Large intestine (tissue), 12 donors: ENCODE measurements at places on chromosomes 3 and 15. TPM values are rescaled to one million over a fixed set of nuclear protein-coding genes. Genes with fewer than 3 reads are reported as not detected.

DNA sequence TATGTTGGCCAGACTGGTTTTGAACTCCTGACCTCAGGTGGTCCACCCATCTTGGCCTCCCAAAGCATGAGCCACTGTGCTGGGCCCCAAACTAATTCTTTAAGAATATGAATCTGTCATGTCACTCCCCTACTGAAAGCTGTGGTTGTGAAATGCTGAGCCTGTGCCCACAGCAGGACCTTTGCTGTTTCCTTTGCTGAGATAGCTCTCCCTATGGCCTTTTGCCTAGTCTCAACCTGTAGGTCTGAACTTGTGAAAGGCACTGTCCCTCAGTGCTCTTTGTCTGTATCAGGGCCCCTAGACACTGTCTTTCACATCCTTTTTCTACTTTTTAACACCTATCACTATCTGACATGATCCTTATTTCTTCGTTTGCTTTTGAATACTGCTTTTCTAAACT is 62.7 kb upstream of the CCR4 start:
- H3K4me1 ChIP-seq, result peaks cover 14% of the 10 kb centered on the region
- no peaks in the 10 kb centered on the region for H3K27me3 ChIP-seq
- DNase-seq, result peak; percentile 34
- no peak overlapping the region for H3K27ac ChIP-seq
- H3K36me3 ChIP-seq, result peaks cover 21% of the 10 kb centered on the region
- no peak overlapping the region for H3K4me3 ChIP-seq

DNA sequence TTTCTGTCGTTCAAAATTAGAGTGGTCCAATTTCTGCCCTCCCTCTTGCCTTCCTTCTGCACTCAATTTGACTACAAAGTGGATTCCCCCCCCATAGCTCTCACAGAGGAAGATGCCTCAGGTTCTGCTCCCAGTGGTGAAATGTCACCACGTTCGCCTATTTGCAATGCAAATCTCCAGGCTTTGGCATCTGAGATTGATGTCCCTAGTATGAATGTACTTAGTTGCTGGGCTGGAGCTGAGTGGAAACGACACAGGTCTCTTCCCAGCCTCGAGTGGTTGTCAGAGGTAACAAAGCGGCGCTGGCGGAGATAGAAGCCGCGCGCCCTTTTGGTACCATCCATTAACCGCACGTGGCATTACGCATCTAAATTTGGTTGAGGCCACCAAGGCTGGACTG is 860.1 kb downstream of the MCTP2 start:
- H3K4me1 ChIP-seq, result no peaks in the 10 kb centered on the region
- H3K36me3 ChIP-seq, result no peaks in the 10 kb centered on the region
- H3K4me3 ChIP-seq, result no peak overlapping the region
- no peaks in the 10 kb centered on the region for H3K27me3 ChIP-seq

DNA sequence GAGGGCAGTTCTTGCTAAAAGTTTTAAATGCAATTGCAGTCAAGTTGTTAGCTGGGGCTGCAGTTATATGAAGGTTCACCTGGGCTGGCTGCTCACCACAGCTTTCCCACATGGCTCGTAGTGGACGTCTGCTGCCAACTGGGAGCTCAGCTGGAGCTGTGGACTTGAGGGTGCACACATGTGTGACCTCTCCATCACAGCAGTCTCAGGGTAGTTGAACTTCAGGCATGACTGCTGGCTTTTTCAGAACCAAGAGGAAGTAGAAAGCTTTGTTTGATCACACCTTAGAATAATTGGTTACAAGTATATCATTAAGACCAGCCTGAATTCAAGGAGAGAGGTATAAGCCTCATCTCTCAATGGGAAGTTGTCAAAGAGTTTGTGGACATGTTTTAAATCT is 74.1 kb downstream of the CHL1 start:
- H3K36me3 ChIP-seq, result no peaks in the 10 kb centered on the region
- DNase-seq, result no peak
- H3K4me1 ChIP-seq, result no peaks in the 10 kb centered on the region
- no peak overlapping the region for H3K4me3 ChIP-seq
- H3K27me3 ChIP-seq, result no peaks in the 10 kb centered on the region
- no peak overlapping the region for H3K27ac ChIP-seq

- no peaks in the 10 kb centered on the region for H3K36me3 ChIP-seq
- H3K27ac ChIP-seq, result no peak overlapping the region
- H3K4me3 ChIP-seq, result peak overlapping the region; percentile 25
These were observed 34.8 kb downstream of the COMMD2 start for GRCh38 chr3:149717391-149718056.

GRCh38 chr3:65401359-65402305 is 637.1 kb downstream of the MAGI1 start:
- no peak for DNase-seq
- H3K27ac ChIP-seq, result no peak overlapping the region
- no peaks in the 10 kb centered on the region for H3K27me3 ChIP-seq

TMEM40 gene
- 0.10 TPM for polyA plus RNA-seq

DNA sequence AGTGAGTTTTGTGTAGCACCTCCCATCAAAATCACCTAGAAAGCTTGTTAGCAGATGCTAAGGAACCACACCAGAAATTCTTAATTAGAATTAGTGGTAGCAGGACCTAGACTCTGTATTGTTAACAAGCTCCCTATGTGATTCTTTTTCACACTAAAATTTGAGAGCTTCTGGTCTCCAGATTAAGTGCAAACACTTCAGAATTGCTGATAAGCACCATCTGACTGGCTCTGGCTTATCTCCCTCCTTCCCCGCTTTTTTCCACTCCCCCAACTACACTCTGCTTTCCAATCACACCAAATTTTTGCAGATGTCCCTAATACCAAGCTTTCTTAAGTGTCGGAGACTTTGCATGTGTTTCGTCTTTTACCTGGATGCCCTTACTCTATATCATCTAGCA is 410.1 kb upstream of the DPH6 start:
- no peaks in the 10 kb centered on the region for H3K36me3 ChIP-seq
- no peak overlapping the region for H3K27ac ChIP-seq
- H3K4me3 ChIP-seq, result no peak overlapping the region
- H3K27me3 ChIP-seq, result no peaks in the 10 kb centered on the region
- no peaks in the 10 kb centered on the region for H3K4me1 ChIP-seq
- no peak for DNase-seq

DNA sequence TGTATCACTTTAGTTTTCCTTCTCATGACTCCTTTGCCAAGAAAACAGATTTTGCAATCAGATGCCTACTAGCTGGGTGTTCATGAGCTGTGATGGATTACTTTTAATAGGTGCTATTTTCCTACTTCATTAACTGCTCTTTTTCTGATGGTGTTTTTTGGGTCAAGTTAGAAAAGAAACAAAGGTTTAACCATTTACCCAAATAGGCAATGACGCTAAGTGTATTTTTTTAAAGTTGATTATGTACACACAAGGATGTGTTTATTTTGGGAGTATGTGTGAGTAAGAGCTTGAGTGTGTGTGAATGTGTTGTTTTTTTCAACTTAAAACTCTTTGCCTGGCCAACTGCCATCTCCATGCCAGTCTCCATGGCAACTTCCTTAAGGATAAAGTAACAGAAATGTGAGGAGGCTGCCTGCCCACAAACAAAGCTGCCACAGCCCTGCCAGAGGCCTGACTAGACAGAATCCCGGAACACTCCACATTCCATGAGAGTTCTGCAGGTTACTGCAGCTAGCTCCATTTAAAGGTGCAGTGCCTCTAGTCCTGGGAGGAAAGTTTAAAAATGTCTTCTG is 215.6 kb upstream of the RBMS3 start:
- no peaks in the 10 kb centered on the region for H3K27me3 ChIP-seq
- DNase-seq, result peak; percentile 50
- H3K36me3 ChIP-seq, result no peaks in the 10 kb centered on the region
- no peaks in the 10 kb centered on the region for H3K4me1 ChIP-seq

UBA7 gene
- 60.4 TPM for polyA plus RNA-seq

- peak overlapping the region; percentile 69 for H3K4me3 ChIP-seq
- no peaks in the 10 kb centered on the region for H3K4me1 ChIP-seq
- peak overlapping the region; percentile 88 for H3K27ac ChIP-seq
- no peaks in the 10 kb centered on the region for H3K27me3 ChIP-seq
- no peaks in the 10 kb centered on the region for H3K36me3 ChIP-seq
These were observed 579 bp upstream of the UBE3A start for GRCh38 chr15:25439369-25439836.

ANKRD63 gene
- polyA plus RNA-seq, result 0.16 TPM

SLC41A3 gene
- 32.8 TPM for polyA plus RNA-seq

SCG5 gene
- 22.2 TPM for polyA plus RNA-seq

DNA sequence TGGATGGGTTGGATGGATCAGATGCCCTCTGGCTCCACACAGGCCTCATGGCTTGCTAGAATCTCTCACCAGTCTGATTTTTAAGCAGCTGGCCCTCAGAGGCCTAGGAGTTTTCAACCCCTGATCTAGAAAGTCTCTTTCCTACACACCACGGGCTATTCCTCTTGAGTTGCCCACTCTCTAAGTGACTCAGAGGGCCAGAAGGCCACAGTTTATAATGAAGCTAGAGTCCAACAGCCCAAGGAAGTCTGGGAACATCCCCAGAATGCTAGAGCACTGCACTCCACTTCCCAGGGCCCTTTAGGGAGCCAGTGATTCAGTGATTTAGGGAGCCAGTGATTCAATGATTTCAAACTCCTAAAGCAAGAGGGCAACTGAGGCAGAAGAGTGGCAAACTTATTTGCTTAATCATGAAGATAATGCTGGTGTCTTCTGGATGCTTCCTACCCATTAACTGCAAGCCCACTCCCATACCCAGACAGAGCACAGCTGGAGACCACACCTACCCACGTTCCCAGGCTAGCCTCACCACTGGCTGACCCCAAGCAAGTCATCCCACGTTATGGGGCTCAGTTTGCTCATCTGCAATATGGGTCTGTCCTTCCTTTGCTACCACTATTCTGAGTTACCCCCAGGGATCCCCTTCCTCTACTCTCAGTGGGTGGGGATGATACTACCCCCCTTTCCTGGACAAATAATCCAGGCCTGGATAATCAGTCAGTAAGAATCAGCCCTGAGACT is 36.7 kb downstream of the ABTB1 start:
- DNase-seq, result no peak
- no peak overlapping the region for H3K4me3 ChIP-seq
- peaks cover 5% of the 10 kb centered on the region for H3K36me3 ChIP-seq
- H3K4me1 ChIP-seq, result peaks cover 4% of the 10 kb centered on the region

C2CD4A gene
- polyA plus RNA-seq, result 3.6 TPM

DNA sequence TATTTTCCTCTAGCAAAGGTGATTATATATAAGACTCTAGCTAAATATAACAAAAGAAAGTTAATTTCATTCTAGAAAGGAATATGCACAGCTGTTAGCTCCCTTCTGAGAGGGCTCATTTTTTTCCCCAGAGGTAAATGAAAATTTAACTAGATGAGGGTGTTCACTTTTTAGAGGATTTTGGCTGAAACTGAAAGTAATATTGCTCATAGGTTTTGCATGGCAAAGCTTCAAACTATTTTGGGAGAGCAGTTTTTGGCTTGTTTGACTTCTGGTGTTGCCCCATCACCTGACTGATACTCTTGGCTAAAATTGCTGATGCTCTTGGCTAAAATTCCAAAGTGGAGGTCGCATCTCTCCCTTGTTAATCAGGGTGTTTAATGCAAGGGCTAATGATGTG is 311.9 kb downstream of the EDEM1 start:
- H3K4me1 ChIP-seq, result no peaks in the 10 kb centered on the region
- H3K4me3 ChIP-seq, result no peak overlapping the region
- H3K36me3 ChIP-seq, result no peaks in the 10 kb centered on the region
- H3K27ac ChIP-seq, result no peak overlapping the region

KBTBD13 gene
- 0.04 TPM for polyA plus RNA-seq

GRCh38 chr15:74389241-74390048 is 22.0 kb upstream of the CYP11A1 start:
- peak; percentile 60 for DNase-seq
- H3K27ac ChIP-seq, result peak overlapping the region; percentile 12
- H3K4me3 ChIP-seq, result no peak overlapping the region
- H3K4me1 ChIP-seq, result peaks cover 23% of the 10 kb centered on the region
- H3K36me3 ChIP-seq, result no peaks in the 10 kb centered on the region

CEP63 gene
- polyA plus RNA-seq, result 23.8 TPM
